Mesothelial cell of epicardium (in vitro differentiated cells): ENCODE measurements at places on chromosomes 1 and 21.

- no peak for DNase-seq
Measured at GRCh38 chr1:181783208-181783607, 278.3 kb downstream of the ZNF648 start.

DNA sequence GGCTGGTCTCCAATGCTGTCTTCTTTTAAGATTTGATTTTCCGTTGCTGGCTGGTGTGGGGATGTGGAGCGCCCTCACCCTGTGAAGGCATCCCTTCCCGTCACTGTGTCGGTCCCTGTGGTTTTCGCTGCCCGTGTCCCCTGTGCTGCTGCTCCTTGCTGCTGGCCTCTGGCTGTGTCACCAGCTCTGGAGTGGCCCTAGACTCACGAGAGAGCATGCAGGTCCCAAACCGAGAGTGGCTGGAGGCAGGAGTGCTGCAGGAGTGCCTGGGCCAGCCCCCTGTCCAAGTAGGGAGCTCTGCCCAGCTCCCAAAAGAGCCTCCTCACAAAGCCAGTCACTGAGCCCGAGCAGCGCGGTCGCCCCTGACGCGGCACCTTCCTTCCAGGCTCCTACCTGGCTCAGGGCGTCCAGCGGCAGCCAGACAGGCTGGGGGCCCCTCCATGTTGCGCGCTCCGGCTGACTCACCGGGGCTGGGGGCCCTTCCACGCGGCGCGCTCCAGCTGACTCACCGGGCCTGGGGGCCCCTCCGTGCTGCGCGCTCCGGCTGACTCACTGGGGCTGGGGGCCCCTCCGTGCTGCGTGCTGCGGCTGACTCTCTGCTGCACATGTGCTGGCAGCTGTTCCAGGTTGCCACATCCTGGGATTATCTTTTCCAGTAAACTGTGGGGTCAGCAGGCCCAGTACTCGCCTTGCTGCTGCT, 106.7 kb upstream of the COL6A1 start:
- no peak for DNase-seq

GRCh38 chr1:28239004-28239403, 3.1 kb downstream of the ATP5IF1 start:
- DNase-seq: no peak

DNA sequence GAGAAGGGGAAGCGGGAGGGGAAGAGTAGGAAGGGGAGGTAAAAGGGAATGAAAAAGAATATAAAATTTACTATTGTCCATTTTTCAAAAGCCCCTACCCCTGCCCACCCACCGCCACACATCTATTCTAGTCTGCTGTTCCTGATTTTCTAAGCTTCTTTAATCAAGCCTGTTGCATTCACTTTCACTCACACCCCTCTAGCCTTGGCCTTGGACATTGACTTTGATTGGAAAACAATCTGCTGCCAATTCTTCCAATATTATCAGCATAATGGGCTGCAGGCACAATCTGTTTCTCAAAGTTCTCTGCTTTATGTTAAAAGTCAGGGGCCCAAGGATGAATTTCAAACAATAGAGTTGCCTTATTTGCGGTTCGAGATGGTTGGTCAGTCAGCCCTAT, 281.2 kb downstream of the SETD4 start:
- no peak for DNase-seq

DNA sequence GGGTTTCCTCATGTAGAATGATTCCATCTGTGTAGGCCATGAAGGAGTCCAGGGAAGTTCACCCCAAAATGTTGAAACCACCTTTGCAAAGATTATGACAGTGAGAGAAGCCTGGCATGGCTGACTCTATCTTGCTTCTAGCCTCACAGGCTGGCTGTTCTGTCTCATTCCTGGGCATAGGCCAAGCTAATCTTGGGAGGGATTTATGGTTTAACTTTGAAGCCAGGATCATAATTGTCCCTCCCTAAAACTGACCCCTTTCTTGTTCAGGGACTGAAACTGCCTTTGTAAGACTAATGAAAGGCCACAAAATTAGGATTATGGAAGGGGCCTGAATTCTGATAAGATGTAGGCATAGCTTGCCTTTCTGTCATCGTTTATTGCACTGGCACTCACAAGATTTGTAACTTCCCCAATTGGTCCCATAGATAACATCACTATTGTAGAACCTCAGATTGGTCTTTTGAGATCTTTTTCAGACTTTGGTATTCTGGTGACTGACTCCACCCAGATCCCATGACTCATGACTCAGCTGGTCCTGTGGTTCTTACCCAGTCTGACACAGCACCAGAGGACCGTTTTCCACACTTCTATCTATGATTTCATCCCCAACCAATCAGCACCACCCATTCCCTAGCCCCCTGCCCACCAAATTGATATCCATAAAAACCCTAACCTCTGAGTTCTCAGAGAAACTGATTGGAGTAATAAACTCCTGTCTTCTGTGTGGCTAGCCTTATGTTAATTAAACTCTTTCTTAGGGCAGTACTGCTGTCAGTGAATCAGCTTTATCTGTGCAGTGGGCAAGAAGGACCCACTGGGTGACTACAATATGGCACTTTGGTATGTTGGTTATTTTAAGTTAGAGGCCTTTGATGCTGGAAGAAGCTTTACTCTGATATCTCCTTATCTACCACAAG, 13.6 kb upstream of the LAMTOR5 start:
- DNase-seq: no peak

DNA sequence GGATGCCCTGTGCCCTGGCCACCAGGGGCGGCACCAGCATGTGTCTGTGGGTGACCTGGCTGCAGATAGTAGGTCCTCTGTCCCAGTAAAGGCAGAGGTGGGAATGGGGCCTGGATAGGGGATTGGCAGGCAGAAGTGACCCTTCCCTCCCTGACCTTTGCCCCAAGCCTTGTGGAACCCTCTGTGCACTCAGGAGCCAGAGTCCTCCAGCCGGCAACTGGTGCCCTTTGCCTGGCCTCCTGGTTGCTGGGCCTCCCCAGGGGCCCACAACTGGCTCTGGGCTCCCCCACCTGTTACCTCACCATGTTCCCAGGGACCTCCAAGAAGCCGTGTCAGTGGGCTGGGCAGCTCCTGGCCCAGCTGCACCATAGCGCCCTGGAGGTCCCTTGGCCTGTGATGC, 10.0 kb downstream of the PLCH2 start:
- DNase-seq: no peak

DNA sequence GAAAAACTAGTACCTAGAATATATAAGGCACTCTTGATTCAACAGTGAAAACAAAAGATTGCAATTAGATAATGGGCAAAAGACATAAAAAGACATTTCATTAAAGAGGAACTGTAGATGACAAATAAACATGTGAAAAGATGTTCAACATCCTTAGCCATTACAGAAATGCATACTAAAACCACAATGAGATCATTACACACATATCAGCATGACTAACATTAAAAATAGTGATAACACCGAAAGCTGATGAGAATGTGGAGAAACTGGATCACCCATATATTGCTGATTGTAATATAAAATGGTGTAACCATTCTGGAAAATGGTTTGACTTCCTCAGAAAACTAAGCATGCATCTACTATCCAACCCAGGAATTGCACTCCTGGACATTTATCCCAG, 340.3 kb downstream of the SEC16B start:
- no peak for DNase-seq

DNA sequence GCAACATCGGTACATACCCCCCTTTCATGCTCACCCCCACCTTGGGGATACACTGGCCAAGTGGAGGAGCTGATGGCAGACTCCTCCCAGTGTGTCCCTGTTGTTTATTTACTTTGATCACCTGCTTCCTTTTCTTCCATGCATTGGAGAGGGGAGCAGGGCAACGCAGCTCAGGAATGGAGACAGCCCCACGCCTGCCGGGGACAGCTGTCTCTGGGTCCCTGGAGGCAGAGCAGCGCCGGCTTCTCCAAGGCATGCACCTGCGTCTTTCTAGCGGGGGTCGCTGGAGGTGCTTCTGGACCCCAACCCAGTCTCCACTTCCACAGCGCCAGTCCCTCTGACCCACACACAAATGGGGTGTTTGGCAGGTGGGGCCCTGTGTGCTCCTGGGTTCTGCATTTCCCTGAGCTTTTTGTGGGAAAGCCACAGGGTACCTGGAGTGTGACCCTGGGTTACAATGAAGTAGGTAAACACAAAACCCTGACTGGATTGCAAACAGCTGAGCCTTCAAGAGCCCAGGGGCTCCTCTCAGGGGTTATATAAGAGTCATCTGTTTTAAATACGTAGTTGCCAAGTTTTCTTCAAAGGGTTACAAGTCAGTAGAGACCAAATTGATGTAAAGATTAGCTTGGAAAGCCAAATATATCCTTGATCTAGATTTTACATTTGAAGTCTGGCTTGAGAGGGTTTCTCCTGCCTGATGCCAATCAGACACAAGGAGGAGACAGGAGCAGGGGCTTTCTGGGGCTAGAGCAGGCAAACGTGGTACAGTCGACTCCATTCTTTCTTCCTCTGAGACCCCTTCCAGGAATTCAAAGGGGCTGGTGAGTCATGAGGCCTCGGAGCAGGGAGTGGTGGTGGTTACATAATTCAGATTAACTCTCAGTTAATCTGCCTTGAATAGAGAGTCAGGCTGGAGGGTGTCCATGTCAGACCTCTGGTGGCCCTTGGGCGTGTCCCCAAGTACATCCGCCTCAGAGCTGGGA, 4.5 kb downstream of the AJAP1 start:
- DNase-seq: no peak

- DNase-seq: no peak
Measured at GRCh38 chr1:92854101-92854785, 22.4 kb downstream of the RPL5 start.
